ENCODE measurements at places on chromosomes 1 and 21. TPM values are rescaled to one million over a fixed set of nuclear protein-coding genes. Genes with fewer than 3 reads are reported as not detected.

The DENND2D gene
- 62.4 TPM for total RNA-seq

The UBE2U gene
- not detected for total RNA-seq

The DNAH14 gene
- not detected for total RNA-seq

The RGS18 gene
- total RNA-seq, result 106 TPM

The C1QA gene
- total RNA-seq, result not detected

The FCRL6 gene
- 0.81 TPM for total RNA-seq

The RERE gene
- total RNA-seq, result 102 TPM

The NPHS2 gene
- total RNA-seq, result not detected

Measured in T-helper 17 cell (primary cell).